ENCODE measurements at places on chromosomes 6 and 20. TPM values are rescaled to one million over a fixed set of nuclear protein-coding genes. Genes with fewer than 3 reads are reported as not detected.

Gene MEP1A
- total RNA-seq, result 0.43 TPM

GRCh38 chr20:36490191-36490590 is 51.1 kb upstream of the MYL9 start:
- H3K27me3 ChIP-seq, result no peaks in the 10 kb centered on the region
- no peaks in the 10 kb centered on the region for H3K36me3 ChIP-seq
- DNase-seq, result no peak
- no peak overlapping the region for H3K4me3 ChIP-seq
- peaks cover 31% of the 10 kb centered on the region for H3K4me1 ChIP-seq
- H3K27ac ChIP-seq, result no peak overlapping the region

- no peak overlapping the region for H3K4me3 ChIP-seq
- DNase-seq, result peak; percentile 79
- H3K27ac ChIP-seq, result no peak overlapping the region
- H3K27me3 ChIP-seq, result no peaks in the 10 kb centered on the region
- no peaks in the 10 kb centered on the region for H3K4me1 ChIP-seq
These were observed 22.6 kb upstream of the HLA-DQB2 start for GRCh38 chr6:32785781-32786533.

Gene OPRL1
- total RNA-seq, result 0.55 TPM

- no peak overlapping the region for H3K27ac ChIP-seq
- no peaks in the 10 kb centered on the region for H3K27me3 ChIP-seq
- DNase-seq, result no peak
- no peak overlapping the region for H3K4me3 ChIP-seq
These were observed 31.3 kb upstream of the FAM184A start for GRCh38 chr6:119109654-119110325.

Gene ADNP
- 57.1 TPM for total RNA-seq

DNA sequence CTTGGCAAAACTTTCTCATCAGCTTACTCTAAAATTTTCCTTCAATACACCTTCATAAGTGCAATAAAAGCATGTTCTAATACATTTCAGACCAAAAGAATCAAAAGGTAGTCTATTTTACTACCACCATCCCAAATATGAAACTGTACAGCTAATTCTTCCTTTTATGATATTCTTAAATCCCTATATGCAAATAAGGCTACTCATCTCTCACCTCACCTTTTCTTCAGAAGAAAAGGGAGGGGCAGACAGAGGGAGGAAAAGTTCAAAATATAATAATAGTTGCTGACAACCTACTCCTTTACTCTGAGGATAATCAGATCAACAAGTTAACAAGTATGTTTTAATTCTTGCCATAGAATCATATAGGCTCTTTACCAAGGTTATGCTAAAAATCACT is 7.4 kb downstream of the C6orf120 start:
- no peaks in the 10 kb centered on the region for H3K27me3 ChIP-seq
- no peak for DNase-seq
- peaks cover 77% of the 10 kb centered on the region for H3K36me3 ChIP-seq
- H3K4me1 ChIP-seq, result peaks cover 16% of the 10 kb centered on the region

GRCh38 chr6:161186173-161186769 is 87.6 kb downstream of the AGPAT4 start:
- no peak for DNase-seq
- no peak overlapping the region for H3K4me3 ChIP-seq
- no peaks in the 10 kb centered on the region for H3K36me3 ChIP-seq
- H3K27me3 ChIP-seq, result no peaks in the 10 kb centered on the region

Gene ECHDC1
- 62.5 TPM for total RNA-seq

GRCh38 chr6:147468634-147469033 is 39.9 kb upstream of the SAMD5 start:
- no peaks in the 10 kb centered on the region for H3K27me3 ChIP-seq
- H3K4me3 ChIP-seq, result no peak overlapping the region
- H3K4me1 ChIP-seq, result no peaks in the 10 kb centered on the region
- no peak for DNase-seq

DNA sequence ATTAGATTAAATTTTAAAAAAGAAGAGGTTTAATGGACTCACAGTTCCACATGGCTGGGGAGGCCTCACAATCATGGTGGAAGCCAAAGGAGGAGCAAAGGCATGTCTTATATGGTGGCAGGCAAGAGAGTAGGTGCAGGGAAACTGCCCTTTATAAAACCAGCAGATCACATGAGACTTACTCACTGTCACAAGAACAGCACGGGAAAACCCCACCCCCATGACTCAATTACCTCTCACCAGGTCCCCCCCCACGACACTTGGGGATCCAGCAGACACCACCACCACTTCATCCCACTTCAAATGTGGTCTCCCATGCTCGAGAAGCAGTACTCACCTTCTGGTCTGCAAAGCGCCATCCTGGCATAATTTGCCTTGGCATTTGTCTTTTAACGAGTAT is 24.6 kb downstream of the MTFR2 start:
- DNase-seq, result no peak
- no peak overlapping the region for H3K4me3 ChIP-seq
- no peaks in the 10 kb centered on the region for H3K36me3 ChIP-seq

DNA sequence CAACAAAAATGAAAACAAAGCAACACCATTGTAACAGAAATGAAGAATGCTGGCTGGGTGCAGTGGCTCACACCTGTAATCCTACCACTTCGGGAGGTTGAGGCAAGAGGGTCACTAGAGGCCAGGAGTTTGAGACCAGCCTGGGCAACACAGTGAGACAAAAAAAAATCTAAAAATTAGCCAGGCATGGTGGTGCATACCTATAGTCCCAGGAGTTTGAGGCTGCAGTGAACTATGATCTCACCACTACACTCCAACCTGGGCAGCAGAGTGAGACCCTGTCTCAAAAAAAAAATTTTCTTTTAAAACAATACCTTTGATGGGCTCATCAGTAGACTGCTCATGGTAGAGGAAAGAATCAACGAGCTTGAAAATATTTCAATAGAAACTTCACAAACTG is 18.5 kb downstream of the NINL start:
- DNase-seq, result no peak
- H3K4me3 ChIP-seq, result no peak overlapping the region
- no peaks in the 10 kb centered on the region for H3K36me3 ChIP-seq
- no peak overlapping the region for H3K27ac ChIP-seq

Gene HSPA1L
- total RNA-seq, result not detected

DNA sequence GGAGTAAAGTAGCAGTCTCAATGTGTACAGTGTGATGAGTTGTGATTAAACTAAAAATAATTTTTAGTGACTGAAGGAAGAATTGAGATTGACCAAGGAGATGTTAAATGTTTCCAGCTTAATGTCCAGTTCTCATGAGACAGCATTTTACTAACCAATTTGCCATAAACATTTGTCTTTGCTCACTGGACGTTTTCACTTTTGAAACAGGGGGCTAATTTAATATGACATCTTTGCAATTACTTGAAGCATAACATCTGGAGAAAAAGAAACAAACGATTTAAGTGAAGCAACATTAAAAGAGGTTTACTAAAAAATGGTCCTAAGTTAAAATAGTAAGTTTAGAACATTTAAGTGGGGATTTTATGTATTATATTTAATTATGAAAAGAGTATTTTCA is 443.8 kb downstream of the BCKDHB start:
- no peak overlapping the region for H3K4me3 ChIP-seq
- no peaks in the 10 kb centered on the region for H3K36me3 ChIP-seq
- no peaks in the 10 kb centered on the region for H3K4me1 ChIP-seq
- no peak for DNase-seq
- H3K27me3 ChIP-seq, result no peaks in the 10 kb centered on the region
- no peak overlapping the region for H3K27ac ChIP-seq

DNA sequence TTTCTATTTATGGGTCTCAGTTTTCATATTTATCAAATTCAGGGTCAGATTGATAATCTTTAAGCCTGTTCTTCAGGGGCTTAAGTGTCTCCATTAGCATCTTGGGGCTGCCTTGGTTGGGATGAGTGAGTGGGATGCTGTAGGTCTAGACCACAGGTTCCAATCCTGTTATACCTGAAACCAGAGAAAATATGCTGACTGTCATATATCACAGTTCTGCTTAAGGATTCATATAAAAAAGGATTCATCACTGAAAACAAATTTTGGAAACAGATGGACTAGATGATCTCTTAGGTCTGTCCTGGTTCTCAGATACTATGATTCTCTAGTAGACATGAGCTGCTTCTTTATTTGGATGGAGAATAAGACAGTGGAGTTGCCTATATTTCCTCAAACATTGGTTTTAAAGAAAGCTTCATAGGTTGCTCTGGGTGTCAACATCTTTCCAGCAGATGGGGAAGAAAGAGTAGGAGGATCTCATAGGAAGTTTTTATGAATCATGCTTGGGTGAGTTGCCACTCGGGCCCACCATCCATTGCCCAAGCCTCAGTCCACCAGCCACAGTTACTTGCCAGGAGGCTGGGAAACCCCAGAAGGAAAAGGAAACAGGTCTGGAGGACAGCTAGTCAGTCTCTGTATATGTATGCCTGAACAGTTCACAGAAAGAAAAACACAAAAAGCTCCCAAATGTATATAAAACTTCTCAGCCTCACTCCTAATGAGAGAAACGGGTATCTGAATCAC is 42.9 kb upstream of the MAP7 start:
- peaks cover 72% of the 10 kb centered on the region for H3K36me3 ChIP-seq
- no peaks in the 10 kb centered on the region for H3K27me3 ChIP-seq
- no peak overlapping the region for H3K27ac ChIP-seq
- H3K4me3 ChIP-seq, result no peak overlapping the region
- no peaks in the 10 kb centered on the region for H3K4me1 ChIP-seq
- no peak for DNase-seq

GRCh38 chr6:155165029-155165710 is 98.6 kb upstream of the CLDN20 start:
- H3K4me3 ChIP-seq, result no peak overlapping the region
- no peaks in the 10 kb centered on the region for H3K4me1 ChIP-seq
- no peaks in the 10 kb centered on the region for H3K36me3 ChIP-seq
- no peak for DNase-seq

DNA sequence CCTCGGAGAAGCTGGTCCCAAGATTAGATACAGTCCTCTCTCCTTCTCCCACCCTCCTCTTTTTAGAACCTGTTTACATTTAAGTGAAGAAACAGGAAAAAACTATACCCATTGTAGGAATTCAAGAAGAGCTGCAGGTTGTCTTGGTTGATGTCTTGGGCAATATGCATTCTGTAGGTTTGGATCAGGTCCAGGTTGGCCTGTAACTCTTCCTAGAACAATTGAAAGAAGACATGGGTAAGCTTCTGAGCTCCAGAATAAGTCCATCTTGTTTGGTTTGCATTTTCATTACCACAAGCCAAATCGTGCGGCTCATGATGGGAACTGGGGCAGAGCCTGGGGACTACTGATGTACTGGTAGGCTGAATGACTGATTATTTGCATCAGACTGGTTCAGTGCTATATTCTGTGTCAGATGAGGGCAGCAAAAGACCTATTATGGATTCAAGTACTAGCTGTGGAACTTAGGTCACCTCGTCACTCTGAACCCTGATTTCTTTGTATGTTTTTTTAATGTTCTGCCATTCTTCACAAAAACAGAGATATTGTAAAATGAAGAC is 20.3 kb upstream of the SLA2 start:
- peaks cover 5% of the 10 kb centered on the region for H3K36me3 ChIP-seq
- no peak overlapping the region for H3K4me3 ChIP-seq
- no peak overlapping the region for H3K27ac ChIP-seq
- peak; percentile 55 for DNase-seq
- H3K4me1 ChIP-seq, result no peaks in the 10 kb centered on the region

Gene RRP36
- total RNA-seq, result 46.6 TPM

- H3K4me1 ChIP-seq, result no peaks in the 10 kb centered on the region
- H3K27me3 ChIP-seq, result no peaks in the 10 kb centered on the region
- no peak overlapping the region for H3K27ac ChIP-seq
- no peak overlapping the region for H3K4me3 ChIP-seq
- H3K36me3 ChIP-seq, result no peaks in the 10 kb centered on the region
These were observed 161.7 kb upstream of the BMP5 start for GRCh38 chr6:56036916-56037600.

DNA sequence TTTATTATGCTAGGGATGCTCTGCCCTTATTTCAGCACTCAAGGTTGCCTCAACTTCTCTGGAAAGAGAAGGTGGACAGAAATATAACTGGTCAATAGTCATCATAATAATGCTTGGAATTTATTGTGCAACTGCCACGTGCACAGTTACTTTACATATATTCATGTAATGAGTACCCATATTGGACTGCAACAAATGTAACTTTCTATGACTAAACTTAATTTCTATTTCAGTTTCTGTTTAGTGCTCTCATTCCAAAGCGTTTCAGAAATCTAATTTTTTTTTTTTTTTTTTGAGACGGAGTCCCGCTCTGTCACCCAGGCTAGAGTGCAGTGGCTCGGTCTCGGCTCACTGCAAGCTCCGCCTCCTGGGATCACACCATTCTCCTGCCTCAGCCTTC is 28.3 kb upstream of the CD83 start:
- H3K36me3 ChIP-seq, result no peaks in the 10 kb centered on the region
- H3K27ac ChIP-seq, result no peak overlapping the region
- H3K27me3 ChIP-seq, result no peaks in the 10 kb centered on the region
- H3K4me1 ChIP-seq, result no peaks in the 10 kb centered on the region

Gene PABPC1L
- total RNA-seq, result 21.6 TPM

Gene UTRN
- 60.3 TPM for total RNA-seq

DNA sequence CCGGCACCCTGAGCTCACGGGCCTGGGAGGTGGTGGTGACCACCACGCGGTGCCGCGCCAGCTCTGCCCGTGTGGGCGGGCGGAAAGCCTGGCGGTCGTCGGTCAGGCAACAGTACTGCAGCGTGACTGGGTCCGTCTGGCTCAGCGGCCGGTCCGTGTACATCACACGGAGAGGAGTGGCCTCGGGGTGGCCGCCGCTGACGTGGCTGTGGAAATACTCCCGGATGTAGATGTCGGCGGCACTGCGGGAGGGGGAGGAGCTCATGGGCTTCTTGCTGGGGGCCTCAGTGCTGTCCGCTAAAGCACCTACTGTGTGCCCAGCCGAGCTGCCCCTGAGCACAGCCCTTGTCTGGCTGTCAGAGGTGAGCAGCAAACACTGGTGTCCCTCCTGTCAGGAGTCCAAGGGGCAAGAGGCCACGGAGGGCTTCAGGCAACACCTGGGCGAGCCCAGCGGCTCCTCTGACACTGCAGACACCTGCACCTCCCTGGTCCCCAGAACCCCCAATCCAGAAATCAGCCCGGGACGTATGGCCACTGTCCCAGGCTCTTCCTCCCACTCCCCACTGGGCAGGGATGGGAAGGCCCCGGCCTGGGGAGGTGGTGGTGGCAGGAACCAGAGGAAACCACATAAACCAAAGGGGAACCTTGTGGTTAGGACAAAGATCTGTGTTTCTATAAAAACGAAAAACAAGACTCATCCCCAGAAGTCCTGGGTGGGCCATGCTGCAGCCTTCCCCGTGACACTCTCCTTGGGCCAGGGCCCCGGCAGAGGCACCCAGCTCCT is 6.5 kb downstream of the HELZ2 start:
- peak overlapping the region; percentile 70 for H3K27ac ChIP-seq
- peaks cover 67% of the 10 kb centered on the region for H3K36me3 ChIP-seq
- peaks cover 18% of the 10 kb centered on the region for H3K4me1 ChIP-seq
- DNase-seq, result peak; percentile 59
- H3K4me3 ChIP-seq, result no peak overlapping the region

- no peak overlapping the region for H3K27ac ChIP-seq
- H3K4me3 ChIP-seq, result no peak overlapping the region
- H3K36me3 ChIP-seq, result no peaks in the 10 kb centered on the region
- no peaks in the 10 kb centered on the region for H3K4me1 ChIP-seq
- DNase-seq, result no peak
These were observed 76.8 kb upstream of the PIM1 start for GRCh38 chr6:37092923-37093727.
